Activated CD4-positive, CD25-positive, alpha-beta regulatory T cell (primary cell): ENCODE measurements at places on chromosomes 11 and 22.

DNA sequence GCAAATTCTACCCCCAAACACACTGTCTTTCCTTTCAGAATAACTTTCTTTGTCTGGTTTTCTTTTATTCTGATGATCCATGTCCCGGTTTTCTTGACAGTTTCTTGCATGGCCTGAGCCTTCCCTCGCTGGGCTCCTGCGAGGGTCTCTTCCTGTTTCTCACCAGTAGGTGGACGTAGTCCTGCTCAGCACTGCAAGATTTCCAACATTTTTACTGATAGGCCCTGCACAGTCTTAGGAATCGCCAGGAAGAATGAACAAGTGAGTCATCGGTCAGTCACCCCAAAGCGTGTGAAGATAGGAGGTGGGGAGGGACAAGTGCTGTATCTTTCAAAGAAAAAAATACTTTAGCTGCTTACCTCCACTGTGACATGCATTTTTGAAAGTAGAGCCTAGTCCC is 16.9 kb upstream of the KIRREL3 start:
- DNase-seq, result no peak

DNA sequence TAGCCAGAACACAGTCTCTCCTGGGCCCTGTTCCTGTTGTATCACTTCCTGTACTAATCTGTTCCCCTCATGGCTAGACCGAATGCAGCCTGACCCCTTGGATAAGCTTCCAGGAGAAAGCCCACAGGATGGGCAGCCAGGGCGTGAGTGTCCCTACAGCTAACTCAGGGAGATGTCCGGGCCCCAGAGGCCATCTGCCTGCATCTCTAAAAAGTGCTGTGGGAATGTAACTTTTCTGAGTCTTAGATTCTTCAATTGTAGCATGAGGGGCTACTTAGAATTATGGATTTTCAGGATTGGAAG is 7.7 kb upstream of the MALAT1 start:
- no peak for DNase-seq

- DNase-seq, result no peak
These were observed 30.9 kb downstream of the OR4D9 start for GRCh38 chr11:59542142-59542810.

DNA sequence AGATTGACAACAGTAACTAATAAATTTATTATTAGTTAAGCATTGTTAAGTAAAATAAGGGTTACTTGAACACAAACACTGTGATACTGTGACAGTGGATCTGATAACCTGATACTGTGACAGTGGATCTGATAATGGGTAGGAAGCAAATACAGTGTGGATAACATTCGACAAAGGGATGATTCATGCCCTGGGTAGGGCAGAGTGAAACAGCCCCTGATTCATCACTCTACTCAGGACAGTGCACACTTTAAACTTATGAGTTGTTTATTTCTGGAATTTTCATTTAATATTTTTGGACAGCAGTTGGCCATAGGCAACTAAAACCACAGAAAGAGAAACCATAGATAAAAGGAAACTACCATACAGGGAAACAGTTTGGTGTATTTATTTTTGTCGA is 60.8 kb upstream of the CTSC start:
- DNase-seq, result no peak

GRCh38 chr11:12303421-12304149 is 73.8 kb upstream of the PARVA start:
- DNase-seq, result no peak

DNA sequence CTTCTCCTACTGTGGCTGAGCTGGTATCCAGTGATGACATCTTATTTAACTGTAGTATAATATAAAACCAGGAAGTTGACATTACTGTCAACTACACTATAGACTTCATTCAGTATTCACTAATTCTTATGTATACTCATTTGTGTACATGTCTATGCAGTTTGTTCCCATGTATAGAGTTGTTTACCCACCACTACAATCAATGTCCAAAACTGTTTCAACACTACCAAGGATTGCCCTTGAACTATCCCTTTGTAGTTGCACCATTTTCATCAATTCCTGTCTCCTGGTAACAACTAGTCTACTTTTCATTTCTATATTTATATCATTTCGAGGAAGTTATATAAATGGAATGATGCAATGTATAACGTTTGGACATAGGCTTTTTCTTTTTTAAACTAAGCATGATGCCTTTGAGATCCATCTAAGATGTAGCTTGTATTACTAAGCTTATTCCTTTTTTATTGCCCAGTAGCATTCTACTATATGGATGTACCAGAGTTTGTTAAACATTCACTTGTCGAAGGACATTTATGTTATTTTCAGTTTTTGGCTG is 39.2 kb downstream of the TMEM135 start:
- DNase-seq, result no peak

DNA sequence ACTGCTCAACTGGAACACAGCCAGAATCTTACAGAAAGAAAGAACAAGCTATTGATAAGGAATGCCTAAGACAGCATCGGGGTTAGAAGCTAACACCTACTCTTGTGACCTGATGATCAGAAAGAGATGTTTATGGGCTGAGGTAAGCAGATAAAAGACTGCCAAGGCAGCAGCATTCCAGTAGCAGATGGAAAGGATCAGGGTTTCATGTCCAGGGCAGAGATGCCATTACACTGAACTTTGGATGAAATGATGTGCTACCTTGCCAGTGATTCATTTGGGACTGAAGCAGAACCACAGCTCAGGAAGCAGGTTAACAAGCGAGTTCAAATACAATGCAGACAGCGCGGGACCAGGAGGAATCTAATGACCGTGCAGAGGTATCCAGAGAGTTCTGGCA is 27.1 kb upstream of the APOA1 start:
- no peak for DNase-seq

GRCh38 chr11:45984192-45984591 is 61.7 kb downstream of the LARGE2 start:
- no peak for DNase-seq

GRCh38 chr11:47328449-47329390 is 23.8 kb downstream of the MYBPC3 start:
- no peak for DNase-seq

GRCh38 chr11:131468565-131468964 is 98.2 kb downstream of the NTM start:
- no peak for DNase-seq

DNA sequence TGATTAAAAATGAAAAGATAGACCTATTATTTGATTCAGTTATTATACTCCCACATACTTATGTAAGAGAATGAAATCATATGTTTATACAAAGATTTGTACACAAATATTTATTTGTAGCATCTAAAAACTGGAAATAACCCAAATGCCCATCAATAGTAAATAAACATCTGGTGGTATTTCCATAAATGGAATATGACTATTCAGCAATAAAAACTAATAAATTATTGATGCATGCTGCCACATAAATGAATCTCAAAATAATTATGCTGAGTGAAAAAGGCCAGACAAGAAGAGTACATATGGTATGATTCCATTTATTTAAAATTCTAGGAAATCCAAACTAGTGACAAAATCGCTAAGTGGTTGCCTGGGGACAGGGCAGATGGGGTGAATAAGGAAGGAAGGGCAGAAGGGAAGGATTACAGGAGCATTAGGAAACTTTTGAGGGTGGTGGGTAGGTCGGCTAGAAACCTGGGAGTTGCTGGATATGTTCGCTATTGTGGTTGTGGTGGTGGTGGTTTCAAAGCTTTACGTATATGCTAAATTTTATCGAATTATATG is 41.5 kb downstream of the JAM3 start:
- DNase-seq, result no peak

- DNase-seq, result peak; percentile 45
These were observed 745 bp upstream of the ZBTB44 start for GRCh38 chr11:130315354-130315970.

DNA sequence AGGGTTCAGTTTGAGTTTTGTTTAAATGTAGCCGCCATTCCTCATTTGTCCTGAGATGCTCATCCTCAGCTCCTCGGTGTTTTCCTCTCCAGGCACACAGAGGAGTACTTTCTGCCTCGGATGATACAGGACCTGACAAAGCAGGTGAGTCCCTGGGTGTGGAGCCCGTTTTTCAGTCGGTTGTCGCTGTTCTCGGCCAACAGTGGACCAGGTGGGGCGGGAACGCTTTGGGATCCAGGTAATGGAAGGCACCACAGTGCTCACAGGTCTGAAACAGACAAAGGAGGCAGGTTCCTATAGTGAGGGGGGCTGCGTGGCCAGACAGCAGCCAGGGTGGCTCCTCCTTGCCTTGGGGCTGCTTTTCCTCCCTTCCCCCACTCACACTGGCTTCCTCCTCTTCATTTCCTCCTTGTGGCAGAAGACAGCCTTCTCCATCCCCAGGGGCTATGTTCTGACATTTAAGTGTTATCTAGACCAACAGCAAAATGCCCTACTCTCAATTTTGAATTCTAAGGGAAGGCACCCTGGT is 19.4 kb downstream of the NADSYN1 start:
- DNase-seq, result no peak

DNA sequence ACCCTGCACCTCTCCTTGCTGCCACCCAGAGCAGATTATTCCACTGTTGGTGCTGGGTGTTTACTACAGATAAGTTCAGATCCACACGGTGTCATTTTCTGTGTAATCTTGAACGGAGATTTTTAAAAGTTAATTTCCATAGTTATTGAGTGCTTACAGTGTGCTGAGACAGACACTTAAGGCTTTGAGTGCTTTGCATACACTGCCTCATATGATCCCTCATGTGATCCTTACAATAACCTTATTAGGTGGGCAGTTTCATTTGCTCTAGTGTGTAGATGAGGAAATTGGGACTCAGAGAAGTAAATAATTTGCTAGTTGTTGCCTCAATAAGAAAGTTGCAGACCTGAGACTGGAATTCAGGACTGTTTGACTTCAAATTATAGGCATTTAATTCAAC is 32.3 kb upstream of the ME3 start:
- no peak for DNase-seq

GRCh38 chr11:111135778-111136570 is 109.6 kb upstream of the POU2AF2 start:
- DNase-seq, result no peak

- no peak for DNase-seq
These were observed 14.1 kb downstream of the PATZ1 start for GRCh38 chr22:31332010-31332409.

GRCh38 chr11:36037031-36037430 is 93.2 kb downstream of the LDLRAD3 start:
- DNase-seq, result no peak

GRCh38 chr11:129277198-129277843 is 85.2 kb upstream of the ARHGAP32 start:
- no peak for DNase-seq

DNA sequence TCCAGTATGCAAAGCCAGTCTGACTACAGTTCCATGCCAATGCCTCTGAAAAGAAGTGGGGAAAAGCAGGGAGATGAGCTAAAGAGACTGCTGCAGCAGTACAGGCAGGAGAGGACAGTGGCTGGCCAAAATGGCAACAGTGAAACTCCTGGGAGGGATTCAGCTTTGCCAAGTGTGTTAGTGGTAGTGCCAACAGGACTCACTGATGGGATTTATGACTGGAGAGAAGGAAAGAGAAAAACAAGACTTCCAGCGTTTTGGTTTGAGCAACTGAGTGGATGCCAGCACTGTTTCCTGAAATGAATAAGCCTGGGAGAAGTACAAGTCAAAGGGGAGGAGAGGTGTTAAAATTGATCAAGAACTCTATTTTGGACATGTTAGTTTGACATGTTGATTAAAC is 80.9 kb downstream of the PLEKHA7 start:
- no peak for DNase-seq

DNA sequence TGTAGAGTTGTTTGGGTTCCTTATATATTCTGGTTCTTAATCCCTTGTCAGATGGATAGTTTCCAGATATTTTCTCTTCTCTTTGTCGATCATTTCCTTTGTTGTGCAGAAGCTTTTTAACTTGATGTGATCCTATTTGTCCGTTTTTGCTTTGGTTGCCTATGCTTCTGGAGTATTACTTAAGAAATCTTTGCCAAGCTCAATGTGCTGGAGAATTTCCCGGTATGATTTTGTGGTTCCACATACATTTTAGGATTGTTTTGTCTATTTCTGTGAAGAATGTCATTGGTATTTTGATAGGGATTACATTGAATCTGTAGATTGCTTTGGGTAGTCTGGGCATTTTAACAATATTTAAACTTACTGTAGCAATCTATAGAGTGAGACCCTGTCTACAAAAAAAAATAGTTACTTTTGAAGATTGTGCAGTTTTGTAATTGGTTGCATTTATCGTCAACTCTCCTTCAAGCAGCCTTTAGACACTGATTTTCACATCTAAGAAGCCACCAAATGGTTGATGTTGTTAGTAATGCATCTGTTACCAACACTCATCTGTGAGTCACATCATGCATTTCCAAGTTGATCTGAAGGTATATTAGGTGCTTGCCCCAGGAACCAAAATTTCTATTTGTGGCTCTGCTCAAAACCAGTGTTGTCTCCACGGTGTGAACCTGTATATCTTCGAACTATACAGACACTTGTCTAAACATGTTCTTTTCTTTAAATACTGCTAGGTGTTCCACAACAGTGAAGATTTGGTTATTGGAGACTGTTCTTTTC is 21.4 kb downstream of the XRCC6 start:
- no peak for DNase-seq

GRCh38 chr22:47804281-47804680 is 1041.8 kb downstream of the TBC1D22A start:
- DNase-seq, result no peak
